ENCODE measurements at places on chromosomes 2 and 18. TPM values are rescaled to one million over a fixed set of nuclear protein-coding genes. Genes with fewer than 3 reads are reported as not detected.

Gene KIF1A
- 0.01 TPM for polyA plus RNA-seq

Gene RND3
- polyA plus RNA-seq = 202 TPM

GRCh38 chr2:169997140-169997887, 170.1 kb downstream of the UBR3 start:
- no peak for DNase-seq

DNA sequence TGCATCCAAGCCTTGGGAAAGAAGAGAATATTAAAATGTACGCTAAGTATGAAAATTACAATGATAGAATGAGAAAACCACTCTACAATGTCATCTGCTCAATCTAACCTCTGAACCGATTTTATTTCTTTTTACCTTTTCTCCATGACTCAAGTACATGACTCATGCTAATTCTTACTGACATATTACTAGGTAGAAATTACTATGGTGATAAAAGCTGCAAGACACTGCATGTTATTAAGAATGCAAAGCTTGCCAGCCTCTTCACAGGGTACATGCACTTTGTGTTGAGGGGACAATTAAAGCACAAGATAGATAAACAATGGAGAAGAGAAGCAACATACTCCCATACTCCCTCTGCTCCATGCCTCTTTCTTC, 20.7 kb downstream of the SFT2D3 start:
- DNase-seq = peak; percentile 48

Data from keratinocyte (primary cell).